ENCODE measurements at places on chromosomes 1 and 21. TPM values are rescaled to one million over a fixed set of nuclear protein-coding genes. Genes with fewer than 3 reads are reported as not detected.

BNIPL gene
- 0.63 TPM for total RNA-seq

MFSD2A gene
- 11.3 TPM for total RNA-seq

KLHL17 gene
- 14.7 TPM for total RNA-seq

SYT11 gene
- total RNA-seq = 3.2 TPM

SV2A gene
- total RNA-seq = 0.69 TPM

AKR7A3 gene
- 40.9 TPM for total RNA-seq

TAL1 gene
- total RNA-seq = 2.4 TPM

AK5 gene
- 0.51 TPM for total RNA-seq

LY9 gene
- 1.3 TPM for total RNA-seq

TCHH gene
- total RNA-seq = 0.09 TPM

FTCD gene
- not detected for total RNA-seq

GJB5 gene
- total RNA-seq = not detected

FAM72D gene
- 0.26 TPM for total RNA-seq

LCE2B gene
- total RNA-seq = not detected

CLDN19 gene
- total RNA-seq = 0.09 TPM

SELENOF gene
- total RNA-seq = 202 TPM

DSCAM gene
- 0.35 TPM for total RNA-seq

LCE7A gene
- not detected for total RNA-seq

GOLT1A gene
- total RNA-seq = 2.5 TPM

FAM20B gene
- total RNA-seq = 28.6 TPM

USH2A gene
- not detected for total RNA-seq

NCAM2 gene
- 14.1 TPM for total RNA-seq

S100B gene
- 42.2 TPM for total RNA-seq

GIPC2 gene
- total RNA-seq = 27.9 TPM

XKR8 gene
- 9.1 TPM for total RNA-seq

NMNAT1 gene
- total RNA-seq = 21.8 TPM

C2CD4D gene
- 1.0 TPM for total RNA-seq

ANKRD45 gene
- 2.1 TPM for total RNA-seq

ACBD3 gene
- 36.6 TPM for total RNA-seq

RBM34 gene
- total RNA-seq = 54.7 TPM

DVL1 gene
- total RNA-seq = 73.1 TPM

FCRL4 gene
- total RNA-seq = 0.09 TPM

FUBP1 gene
- 105 TPM for total RNA-seq

PRCC gene
- 59.2 TPM for total RNA-seq

GJA5 gene
- total RNA-seq = 3.0 TPM

All from mucosa of descending colon (tissue), 3 donors.